ENCODE measurements at places on chromosomes 1 and 21.

DNA sequence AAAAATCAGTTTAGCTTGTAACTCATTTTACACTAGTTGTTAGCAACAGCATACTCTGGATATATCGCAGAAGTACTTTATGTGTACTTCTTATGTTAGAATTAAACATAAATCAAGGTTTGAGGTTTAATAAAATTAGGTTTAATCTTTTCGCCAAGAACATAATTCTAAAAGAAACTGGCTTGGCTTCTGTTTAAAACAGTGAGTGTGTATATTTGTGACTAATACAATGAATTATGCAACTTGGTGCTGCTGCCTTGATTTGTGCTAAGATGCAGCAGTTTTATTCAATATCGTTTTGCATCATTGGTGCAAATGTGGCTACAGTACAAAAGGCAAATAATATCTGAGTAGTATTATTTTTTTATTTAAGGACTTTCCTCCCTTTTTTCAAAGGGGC, 44.8 kb downstream of the USP25 start:
- no peak for DNase-seq

DNA sequence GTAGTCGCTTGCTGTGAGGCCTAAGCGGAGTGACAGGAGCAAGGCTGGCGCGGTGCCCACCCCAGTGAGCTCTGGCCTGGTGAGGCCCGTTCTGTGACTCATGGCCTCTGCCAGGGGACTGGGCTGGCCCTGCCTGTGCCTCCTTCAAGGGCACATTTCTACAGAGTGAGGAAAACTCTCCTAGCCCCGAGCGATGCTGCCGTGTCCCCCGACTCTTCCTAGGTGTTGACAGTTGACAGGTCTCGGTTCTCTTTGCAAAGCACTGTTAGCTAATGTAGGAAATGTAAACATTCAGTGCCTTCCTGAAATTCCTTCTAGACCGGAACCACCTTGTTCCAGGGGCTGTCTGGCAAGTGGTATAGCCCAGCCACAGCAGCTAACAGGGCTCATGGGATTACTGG, 43.9 kb downstream of the ABCG1 start:
- DNase-seq, result no peak

DNA sequence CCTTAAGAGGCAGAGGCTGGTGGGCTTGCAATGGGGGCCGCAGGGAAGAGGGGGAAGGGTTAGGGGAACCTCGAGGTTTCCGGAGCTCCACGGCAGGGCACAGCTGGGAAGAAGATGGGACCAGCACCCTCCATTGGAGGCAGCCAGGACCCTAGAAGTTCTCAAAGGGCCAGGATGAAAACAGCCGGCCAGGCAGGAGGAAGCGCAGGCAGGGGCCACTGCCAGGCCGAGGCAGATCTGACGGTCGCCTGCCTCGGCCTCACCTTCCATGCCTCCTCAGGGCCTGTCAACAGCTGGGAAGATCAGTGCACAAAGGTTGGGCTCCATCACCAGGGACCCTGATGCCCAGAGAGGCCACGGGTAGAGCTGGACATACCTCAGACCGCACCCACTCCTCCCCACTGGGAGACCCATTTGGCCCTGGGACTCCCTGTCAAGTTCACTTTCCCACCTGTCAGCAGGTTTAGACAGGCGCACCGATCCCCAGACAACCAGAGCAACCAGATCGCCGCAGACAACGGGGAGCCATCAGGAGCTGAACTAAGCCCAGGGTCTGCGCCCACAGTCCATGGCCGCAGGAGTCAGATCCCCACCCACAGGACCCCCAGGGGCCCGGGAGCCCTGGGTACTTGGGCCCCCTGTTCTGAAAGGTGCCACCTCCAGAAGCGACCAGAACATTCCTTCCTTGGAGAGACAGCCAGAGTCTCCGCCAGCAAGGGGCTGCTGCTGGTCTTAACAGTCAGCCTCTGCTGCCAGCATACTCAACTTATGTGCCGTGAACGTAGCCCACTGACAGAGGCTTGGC, 2.2 kb downstream of the SLC19A1 start:
- DNase-seq, result no peak

DNA sequence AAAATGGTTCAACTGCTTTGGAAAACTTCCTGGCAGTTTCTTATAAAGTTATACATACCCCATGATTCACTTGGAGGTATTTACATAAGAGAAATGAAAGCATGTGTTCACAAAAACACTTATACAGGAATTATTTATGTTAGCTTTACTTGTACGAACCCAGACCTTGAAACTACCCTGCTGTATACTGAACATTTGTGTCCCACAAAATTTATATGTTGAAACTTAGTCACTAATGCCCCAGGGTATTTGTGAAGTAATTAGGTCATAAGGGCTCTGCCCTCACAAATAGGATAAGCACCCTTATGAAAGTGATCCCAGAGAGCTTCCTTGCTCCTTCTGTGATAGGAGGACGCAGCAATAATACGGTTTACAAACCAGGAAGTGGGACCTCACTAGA, 42.7 kb upstream of the B3GALT2 start:
- no peak for DNase-seq

DNA sequence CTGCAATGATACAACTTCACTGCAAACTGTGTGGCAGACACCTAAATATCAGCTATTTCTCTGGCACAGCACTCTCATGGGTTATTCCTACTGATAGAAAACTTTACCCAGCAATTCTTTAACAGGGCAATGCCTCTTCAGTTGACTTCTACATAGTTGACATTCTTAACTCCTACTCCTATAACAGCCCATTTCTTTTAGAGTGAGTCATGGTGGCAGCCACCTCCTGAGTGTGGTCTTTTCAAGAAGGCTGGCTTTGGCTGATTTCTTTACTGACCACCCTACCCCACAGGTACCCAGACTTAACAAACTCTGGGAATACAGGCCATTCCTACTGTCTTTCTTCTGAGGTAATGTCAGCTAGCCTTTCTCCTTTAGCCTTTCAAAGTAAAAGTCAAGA, 805.8 kb upstream of the ADGRL2 start:
- DNase-seq, result no peak

DNA sequence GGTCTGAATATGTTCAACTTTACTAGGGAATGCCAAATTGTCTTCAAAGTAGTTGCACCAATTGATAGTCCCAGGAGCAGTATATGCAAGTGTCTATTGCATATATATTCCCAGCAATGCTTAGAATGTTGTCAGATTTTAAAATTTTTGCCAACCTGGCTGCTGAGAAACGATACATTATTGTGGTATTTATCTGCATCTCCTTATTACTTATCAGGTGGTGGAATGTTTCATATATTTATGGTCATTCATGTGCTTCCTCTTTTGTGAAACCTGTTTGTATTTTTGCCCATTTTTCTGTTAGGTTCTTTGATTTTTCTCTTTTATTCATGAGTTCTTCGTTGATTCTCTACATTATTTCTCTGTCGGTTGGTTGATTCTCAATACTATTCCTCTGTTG, 39.5 kb downstream of the COLGALT2 start:
- DNase-seq, result no peak

DNA sequence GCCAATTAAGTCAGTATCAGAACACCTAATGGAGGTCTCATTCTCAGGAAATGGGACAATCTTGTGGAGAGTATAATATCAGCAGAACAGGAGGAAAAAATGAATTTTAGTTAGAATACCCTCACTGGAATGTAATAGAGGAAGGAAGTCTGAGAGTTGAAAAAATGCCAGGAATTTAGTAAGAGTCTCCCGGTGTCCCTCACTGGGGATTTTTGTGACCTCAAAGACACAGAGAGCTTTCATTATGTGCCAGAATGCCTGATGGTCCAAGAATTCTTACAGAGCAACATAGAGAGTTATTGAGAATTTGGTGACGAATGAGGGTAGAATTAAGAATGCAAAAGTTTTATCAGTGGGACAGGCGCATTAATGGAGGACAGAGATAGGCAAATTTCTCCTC, 443.5 kb upstream of the B3GALT2 start:
- DNase-seq, result no peak

- no peak for DNase-seq
Measured at GRCh38 chr1:187527346-187527745, 698.6 kb downstream of the PLA2G4A start.

GRCh38 chr1:151113877-151114276, 32.6 kb downstream of the SEMA6C start:
- no peak for DNase-seq

GRCh38 chr1:230121950-230122349, 54.9 kb downstream of the GALNT2 start:
- DNase-seq, result no peak

DNA sequence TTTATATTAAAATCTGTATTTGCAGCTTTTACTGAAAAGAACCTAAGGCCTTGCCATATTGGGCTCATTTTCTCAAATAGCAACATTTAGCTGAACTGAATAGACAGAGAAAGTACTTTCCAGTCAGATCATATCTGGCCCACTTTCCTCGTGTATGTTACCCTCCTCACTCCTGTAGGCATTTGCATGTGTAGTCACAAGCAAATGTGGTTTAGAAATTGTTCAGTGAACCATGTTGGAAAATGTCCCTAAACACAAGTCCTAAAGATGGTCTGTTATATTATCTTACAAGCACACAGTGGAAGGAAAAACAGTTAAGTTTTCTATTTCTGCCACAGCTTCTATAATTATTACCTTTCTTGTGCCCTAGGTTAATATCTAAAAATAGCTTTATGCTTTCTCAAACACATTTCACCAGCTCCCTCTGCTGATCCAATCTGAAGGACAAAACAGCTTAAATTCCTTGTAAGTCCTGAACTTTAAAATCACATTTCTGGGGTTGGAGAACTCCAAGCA, 606 bp upstream of the FMO4 start:
- DNase-seq, result no peak

DNA sequence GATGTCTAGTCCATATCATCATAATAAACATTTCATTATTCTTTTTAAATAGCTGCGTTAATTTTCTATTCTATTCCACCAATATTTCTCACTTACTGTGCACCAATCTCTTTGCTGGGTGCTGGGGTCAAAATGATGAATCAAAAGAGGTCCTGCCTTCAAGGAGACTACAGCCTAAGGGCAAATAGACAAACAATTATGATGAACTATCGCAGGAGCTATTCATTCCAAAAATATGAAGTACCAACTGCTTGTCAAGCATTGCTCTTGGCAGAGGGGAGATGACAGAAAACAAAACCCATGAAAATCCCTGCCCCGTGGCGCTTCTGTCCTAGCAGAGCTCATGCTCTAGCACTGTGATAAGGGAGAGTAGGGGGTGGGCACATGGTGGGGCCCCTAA, 28.8 kb upstream of the SLC26A9 start:
- no peak for DNase-seq

GRCh38 chr1:9490605-9491339, 48.5 kb upstream of the SLC25A33 start:
- peak; percentile 74 for DNase-seq

DNA sequence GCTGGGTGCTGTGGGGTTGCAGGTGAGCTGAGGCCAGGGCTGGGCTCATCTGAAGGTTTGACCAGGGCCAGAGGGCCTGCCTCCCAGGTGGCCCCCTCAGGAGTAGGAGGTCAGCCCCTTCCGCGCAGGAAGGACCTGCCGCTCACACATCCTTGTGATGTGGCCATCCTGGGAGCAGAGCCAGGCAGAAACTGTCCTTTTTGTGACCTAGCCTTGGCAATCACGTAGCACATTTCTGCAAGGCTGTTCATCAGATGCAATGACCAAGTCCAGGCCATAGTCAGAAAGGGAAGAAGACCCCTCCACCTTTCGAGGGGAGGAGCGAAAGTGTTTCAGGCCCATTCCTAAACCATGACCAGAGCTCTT, 55.5 kb upstream of the TRAPPC10 start:
- DNase-seq, result no peak

DNA sequence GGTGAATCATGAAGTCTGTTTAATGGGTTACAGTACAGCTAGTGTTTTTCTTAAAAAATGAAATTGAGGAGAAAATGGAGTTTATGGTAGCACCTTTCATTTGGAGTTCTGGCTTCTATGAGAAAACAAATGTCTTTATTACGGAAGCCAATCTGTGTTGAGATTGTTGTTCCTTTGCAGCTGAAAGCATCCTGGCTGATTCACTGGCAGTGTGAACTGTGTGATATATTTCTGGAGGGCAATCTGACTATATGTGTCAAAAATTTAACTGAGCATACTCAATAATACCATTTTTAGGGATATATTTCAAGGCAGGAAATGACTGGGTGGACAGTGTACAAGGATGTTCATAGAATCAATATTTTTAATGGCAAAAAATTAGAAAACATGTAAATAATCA, 46.6 kb upstream of the LYST start:
- no peak for DNase-seq

DNA sequence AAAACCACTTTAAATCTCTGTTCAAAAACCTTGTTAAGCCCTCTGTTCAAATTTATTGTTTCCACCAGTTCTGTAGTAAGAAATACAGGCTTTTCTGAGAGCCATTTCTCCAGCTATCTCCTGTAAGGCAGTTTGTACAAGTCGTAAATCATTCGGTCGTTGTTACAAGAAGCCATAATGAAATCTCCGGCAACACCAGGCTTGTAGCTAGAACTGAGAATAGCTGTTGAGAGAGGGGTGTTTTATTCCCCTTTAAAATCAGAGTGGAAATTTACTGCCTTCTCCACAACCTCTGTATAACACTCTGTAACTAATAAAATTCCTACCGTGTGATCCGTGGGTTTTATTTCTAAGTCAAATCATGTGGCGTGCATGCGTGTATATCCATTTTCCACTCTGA, 335.8 kb upstream of the KAZN start:
- no peak for DNase-seq

DNA sequence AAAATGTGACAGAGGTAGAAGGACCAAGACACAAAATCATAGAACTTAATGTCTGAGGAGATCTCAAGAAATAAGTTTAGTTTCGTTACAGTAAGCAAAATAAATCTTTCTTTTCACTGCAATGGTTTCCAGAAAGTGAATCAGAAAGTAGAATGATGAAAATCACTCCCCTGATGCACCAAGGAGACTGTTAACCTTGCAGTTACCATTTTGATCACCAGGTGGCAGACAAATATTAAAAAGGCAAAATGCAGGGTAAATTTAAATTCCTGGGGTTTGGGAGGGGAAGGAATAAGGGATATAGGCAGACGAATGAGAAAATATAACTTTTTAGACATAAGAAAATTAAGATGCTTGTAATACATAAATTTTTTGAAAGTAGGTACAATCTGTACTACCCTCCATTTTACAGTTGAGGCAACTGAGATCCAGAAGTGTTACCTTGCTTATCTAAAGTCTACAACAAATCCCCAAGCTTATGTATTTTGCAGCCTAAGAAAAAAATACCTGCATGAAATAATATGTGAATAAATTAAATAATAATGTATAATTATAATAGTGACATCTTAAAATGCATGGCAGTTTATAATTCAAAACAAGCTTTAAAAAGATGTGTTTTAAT, 253.2 kb downstream of the CRB1 start:
- DNase-seq, result no peak

- DNase-seq, result no peak
Measured at GRCh38 chr21:29413683-29414082, 115.0 kb downstream of the BACH1 start.

Data from T-helper 2 cell (primary cell).